Erythroblast (primary cell): ENCODE measurements at places on chromosomes 12 and 14.

DNA sequence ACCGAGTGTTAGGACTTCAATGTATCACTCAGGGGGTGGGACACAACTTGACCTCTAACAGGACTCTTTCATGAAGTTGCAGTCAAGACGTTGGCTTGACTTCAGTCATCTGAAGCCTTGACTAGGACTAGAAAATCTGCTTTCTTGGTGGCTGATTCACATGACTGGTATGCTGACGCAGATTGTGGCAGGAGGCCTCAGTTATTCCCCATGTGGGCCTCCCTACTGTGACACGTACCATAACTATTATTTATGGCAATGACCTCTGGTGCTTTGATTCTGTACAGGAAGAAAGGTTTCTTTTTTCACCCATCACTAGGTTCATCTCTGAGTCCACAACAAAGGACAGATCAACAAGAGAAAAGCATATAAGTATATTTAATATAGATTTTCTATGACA, 270.4 kb downstream of the NEDD1 start:
- no peak for DNase-seq

DNA sequence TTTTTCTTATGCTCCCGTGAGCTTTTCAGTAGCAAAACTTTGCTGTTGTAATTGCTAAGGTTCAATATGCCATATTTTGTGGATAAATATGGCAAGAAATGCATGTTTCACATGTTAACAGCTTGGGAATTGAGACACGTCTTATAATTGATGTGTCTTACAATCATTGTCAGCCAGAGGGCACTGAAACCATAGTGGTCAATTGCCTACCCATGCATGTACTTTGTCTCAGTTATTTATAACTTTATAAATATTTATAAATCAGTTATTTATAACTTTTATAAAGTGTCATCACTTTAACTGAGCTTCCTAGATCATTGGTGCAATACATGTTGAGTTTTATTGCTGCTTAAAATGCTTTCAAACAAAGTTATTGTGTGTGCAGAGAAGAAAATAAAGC, 82.0 kb downstream of the CATSPERB start:
- peak; percentile 52 for DNase-seq

GRCh38 chr12:41993283-41993682, 151.4 kb downstream of the GXYLT1 start:
- DNase-seq: no peak

- no peak for DNase-seq
Measured at GRCh38 chr12:111344254-111344875, 24.5 kb downstream of the PHETA1 start.

- no peak for DNase-seq
Measured at GRCh38 chr14:60061371-60061770, 30.4 kb upstream of the PCNX4 start.

DNA sequence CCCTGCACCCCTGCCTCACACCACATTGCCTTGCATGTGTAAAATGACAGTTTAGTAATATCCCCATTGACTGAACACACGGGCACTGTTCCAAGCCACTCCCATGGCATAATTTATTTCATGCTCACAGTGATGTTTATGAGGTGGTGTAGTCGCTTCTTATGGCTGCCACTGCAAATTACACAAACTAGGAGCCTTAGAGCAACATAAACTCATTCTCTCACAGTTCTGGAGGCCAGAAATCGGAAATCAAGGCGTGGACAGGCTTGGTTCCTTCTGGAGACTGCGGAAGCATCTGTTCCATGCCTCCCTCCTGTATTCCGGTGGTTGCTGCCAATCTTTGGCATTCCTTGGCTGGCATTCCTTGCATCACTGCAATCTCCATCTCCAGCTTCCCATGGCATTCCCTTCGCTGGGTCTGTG, 97.3 kb downstream of the RIN3 start:
- DNase-seq: no peak

GRCh38 chr12:12821975-12822374, 8.8 kb downstream of the DDX47 start:
- no peak for DNase-seq

DNA sequence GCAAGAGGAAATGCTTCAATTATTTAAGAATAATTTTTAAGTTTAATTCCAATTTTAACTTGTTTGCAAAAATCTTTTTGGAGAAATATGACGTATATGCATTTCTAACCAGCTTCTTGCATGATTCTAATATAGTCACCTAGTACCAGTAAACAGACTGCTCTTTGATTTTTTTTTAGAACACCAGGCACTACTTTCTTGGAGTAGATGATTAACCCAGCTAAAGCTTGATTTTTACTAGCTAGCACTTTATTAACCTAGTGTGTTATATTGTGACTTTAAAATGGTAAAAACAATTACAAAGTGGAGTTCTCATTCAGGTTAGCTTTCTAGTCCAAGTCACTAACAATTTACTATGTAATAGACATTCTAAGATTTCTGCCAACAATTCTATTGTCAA, 32.6 kb upstream of the FGD4 start:
- DNase-seq: no peak

DNA sequence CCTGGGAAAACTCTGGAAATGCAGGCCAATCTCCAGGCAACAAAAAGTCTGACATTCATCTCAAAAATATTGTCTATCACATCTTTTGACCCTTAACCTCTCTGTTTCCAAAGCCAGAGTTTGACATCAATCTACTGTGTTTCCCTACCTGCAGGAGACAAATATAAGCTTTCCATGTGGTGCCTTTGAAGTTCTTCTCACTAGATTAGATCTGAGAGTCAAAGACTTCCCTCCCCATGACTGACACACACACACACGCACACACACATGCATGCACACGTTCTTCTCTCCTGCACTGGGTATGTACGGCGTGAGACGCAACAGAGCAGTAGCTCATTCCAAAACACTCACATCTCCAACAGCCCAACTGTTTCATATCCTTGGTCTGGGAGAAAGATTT, 8.1 kb upstream of the ITPR2 start:
- DNase-seq: no peak

DNA sequence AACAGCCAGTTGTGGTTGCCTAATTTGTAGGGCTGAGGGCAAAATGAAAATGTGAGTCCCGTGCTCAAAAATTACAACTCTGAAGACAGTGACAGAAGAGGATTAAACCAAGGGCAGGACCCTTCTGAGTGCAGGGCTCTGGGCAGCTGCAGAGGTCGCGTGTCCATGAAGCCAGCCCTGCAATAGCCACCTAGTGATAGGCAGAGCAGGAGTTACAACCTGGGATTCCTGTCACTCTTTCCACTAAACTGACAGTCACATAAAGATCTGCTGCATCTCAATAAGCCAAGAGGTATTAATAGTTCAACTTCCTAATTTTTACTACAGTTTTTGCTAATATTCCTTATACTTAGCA, 94.1 kb downstream of the SLC2A13 start:
- DNase-seq: no peak

DNA sequence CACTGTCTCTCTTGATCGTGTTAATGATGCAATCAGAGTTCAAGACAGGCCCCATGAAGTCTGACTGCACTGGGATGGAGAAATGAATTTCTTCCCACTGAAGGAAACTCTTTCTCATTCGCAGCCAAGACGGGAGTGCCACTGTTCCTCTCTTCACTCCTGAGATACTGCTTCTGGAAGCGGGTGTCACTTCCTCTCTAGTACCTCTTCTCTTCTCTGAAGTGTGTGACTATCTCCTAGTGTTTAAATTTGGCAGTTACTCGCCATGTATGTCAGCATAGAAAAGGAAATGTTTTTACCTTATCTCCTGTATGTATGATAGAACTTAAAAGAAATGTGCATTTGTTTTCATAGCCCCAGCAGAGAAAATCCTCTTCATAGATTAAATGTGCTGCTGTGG, 215.2 kb downstream of the ANO6 start:
- DNase-seq: no peak

DNA sequence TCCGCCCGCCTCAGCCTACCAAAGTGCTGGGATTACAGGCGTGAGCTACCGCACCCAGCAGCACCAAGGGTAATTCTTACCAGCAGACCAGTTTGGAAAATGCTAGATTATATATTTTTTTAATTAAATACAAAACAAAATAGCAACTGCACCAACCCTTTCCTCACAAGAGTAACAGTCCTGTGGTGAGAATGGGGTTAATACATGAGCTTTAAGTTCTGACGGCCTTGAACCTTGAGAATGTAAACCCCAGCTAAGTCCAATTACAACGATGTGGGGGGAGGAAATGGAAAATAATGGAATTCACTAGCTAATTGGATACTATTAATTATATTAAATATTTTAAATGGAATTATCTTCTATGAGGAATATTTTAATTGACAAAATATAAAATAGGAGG, 82.3 kb downstream of the GTF2A1 start:
- DNase-seq: no peak

DNA sequence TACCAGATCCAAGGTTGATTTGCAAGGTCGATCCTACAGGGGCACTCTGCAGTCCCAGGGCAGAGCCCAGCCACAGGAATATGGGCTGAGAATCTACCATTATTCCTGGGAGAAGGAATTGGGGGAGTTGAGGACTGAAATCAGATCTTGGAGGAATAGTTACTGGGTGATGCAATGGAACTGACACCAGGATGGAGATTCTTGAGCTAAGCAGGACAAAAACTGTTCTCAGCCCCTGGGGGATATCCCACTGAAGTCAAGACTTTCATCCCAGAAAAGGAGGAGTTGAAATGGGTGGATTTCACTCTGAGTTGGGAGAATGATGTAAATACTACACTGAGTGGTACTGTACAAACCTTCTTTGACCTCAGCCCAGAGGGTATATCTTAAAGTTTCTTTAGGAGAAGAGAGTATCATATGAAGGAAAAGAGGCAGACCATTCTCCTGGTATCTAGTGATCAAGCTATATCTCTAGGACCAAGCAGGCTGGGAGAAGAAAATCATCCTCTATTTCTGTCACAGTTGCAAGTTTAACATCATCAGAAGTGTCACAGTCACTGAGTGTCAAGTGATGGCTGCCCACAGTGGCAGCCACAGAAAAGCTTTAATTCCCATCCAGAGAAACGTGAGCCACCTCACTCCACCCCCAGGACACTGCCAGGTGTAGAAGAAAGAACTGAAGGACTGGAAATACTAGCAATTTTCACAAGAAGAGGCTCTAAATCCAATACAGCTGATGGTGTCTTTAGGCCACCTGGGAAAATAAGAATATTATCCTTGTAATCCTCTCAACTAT, 181.9 kb downstream of the NUAK1 start:
- no peak for DNase-seq

- DNase-seq: no peak
Measured at GRCh38 chr12:49227713-49228112, 37.2 kb upstream of the TUBA1C start.

GRCh38 chr14:50725761-50726160, 57.7 kb upstream of the SAV1 start:
- DNase-seq: no peak

- peak; percentile 15 for DNase-seq
Measured at GRCh38 chr12:31362115-31362758, 36.3 kb upstream of the SINHCAF start.

DNA sequence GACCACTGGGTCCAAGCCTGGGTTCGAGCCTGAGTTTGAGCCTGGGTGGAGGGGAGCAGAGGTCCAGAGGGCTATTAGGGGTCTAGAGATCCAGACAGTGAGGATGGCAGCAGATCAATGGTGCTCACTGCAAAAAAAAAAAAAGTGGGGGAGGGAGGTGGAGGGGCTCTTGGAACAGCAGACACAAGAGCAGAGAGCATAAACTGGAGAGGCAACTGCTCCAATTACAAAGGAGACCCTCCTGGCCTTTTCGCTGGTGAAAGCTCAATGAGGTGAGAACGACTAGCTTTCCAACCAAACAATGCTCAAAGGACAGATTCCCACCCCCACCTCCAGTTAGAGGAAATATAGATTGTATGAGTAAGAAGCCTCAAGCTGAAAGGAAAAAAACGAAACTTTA, 124.2 kb upstream of the TSPAN8 start:
- no peak for DNase-seq

GRCh38 chr12:80712866-80713265, 3.8 kb upstream of the MYF5 start:
- no peak for DNase-seq

DNA sequence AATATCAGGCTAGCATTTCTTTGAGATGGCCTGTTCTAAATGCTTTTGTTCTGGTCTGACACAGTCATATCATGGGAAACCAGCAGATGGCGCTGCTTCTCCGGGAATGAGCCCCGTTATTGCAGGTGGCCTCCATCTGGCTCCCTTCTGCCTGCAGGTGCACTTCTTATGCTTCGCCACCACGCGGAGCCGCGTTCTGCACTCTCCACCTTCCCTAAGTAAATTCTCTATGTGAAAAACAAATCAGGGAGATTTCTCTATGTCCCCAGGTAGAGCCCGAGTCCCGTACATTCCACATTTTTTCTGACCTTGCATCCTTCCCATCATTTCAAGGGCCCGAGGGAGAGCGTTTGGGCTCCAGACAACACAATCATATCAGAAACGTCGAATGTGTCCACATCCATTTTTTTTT, 26.2 kb downstream of the GLRX5 start:
- DNase-seq: peak; percentile 86

DNA sequence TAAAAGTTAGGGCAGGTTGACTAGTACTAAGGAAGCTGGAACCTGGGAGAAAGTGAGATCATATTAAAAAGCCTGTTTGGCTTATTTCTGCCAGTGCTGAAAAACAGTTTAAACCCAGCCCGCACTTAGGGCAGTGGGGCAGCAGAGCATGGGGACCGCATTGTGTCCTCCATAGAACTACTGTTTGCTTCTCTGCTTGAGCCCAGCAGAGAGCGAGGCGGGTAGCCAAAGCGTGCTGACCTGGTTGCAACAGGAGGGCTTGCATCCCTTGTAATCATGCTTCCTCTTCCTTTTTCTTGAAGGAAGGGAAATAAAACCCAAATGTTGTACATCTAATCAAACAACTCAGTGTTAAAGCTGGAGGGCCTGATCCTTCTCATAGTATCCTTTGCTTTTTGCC, 82.5 kb upstream of the HOXC13 start:
- no peak for DNase-seq

GRCh38 chr14:57420986-57421385, 30.6 kb downstream of the NAA30 start:
- DNase-seq: no peak

DNA sequence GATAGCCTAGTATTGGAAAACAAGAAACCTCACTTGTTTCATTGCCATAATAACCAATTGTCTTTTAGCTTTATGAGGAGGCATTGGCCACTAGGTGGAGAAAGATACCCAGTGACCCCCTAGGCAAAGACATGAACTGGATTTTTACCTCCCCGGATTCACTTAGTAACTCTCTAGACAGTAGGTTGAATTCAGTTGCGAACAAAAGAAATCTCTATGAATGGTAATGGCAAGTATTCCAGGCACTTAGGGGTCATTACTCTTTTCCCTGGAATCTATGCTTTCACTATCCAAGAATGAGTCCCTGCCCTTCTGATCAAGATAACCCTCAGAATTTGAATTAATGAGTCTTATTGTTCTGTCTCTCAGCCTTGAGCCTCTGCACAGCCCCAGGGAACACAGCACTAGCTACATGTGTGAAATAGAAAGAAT, 29.5 kb upstream of the RHOJ start:
- DNase-seq: peak; percentile 18

DNA sequence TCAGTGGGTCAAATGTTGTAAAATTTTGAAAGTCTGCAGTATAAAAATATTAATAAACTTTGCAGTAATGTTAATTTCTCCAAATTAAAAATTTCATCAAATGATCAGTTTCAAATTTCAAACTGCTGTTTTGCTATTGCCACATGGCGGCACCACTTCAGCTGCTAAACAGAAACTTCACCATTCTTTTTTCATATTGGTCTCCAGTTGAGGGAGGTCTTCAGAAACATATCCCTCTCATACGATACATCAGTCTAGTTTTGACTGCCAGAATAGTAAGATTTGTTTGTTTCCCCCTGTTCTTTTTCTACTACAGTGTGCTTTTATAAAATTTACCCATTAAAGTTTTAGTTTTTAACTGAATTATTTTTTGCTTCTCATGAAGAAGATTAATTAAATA, 4.2 kb upstream of the TRHDE start:
- no peak for DNase-seq
